Activated T-cell treated with anti-CD3 and anti-CD28 coated beads for 1 hour (primary cell): ENCODE measurements at places on chromosomes 2 and 18.

- no peak for DNase-seq
Observed at GRCh38 chr2:239526666-239527415, 126.0 kb upstream of the HDAC4 start.

- DNase-seq, result no peak
Observed at GRCh38 chr18:9685615-9685890, 22.5 kb upstream of the RAB31 start.

GRCh38 chr2:212537726-212538304 is 787 bp downstream of the ERBB4 start:
- no peak for DNase-seq

- no peak for DNase-seq
Observed at GRCh38 chr2:227870710-227871374, 589 bp upstream of the DAW1 start.

- no peak for DNase-seq
Observed at GRCh38 chr2:153871231-153872221, at the start of gene GALNT13. Gene GALNT13, plus strand, starts transcription at chr2:153871922.

GRCh38 chr18:2570772-2571199 is 519 bp downstream of the METTL4 start:
- DNase-seq, result no peak

DNA sequence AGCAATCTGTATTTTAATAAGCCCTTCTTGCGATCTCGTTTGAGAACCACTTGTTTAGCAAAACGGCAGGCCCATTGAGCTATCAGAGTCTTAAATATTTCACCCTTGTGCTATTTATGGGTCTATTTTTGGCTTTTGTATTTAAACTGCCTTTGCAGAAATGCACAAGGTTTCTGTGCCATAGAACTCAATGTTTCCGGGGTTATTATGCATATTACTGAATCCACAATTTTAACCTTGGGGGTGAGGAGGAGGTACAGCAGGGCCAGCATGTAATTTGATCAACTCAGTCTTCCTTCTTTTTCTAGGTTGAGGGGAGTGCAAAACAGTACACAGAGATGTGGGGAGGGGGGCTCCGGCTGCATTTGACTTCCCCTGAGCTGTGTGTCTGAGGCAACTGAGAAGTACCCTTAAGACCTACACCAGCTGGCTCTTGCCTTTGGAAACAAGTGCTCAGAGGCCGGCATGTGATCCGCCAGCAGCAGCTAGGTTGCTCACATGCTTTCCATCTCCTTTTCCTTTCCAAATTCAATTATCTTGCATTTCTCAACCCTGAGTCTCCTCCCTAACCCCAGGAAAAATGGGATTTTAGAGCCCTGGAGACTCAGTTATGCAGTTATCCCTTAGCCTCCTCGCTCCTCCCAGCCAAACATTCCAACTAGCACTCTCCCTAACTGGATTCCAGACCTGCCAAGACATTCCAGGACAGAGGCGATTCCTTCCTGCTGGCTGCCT is 103.0 kb downstream of the HNRNPLL start:
- DNase-seq, result no peak

GRCh38 chr2:118580651-118581050 is 266.8 kb downstream of the EN1 start:
- no peak for DNase-seq
